Astrocyte of the cerebellum (primary cell): ENCODE measurements at places on chromosomes 3 and 15.

- no peak for DNase-seq
These were observed 143.3 kb downstream of the EPHA3 start for GRCh38 chr3:89250742-89251141.

GRCh38 chr3:190005343-190006113, 115.2 kb downstream of the P3H2 start:
- DNase-seq: no peak

GRCh38 chr3:192422321-192422996, 304.9 kb downstream of the FGF12 start:
- peak; percentile 44 for DNase-seq

DNA sequence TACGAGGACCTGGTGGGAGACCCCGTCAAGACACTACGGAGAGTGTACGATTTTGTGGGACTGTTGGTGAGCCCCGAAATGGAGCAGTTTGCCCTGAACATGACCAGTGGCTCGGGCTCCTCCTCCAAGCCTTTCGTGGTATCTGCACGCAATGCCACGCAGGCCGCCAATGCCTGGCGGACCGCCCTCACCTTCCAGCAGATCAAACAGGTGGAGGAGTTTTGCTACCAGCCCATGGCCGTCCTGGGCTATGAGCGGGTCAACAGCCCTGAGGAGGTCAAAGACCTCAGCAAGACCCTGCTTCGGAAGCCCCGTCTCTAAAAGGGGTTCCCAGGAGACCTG, 2.5 kb downstream of the CHST2 start:
- no peak for DNase-seq

DNA sequence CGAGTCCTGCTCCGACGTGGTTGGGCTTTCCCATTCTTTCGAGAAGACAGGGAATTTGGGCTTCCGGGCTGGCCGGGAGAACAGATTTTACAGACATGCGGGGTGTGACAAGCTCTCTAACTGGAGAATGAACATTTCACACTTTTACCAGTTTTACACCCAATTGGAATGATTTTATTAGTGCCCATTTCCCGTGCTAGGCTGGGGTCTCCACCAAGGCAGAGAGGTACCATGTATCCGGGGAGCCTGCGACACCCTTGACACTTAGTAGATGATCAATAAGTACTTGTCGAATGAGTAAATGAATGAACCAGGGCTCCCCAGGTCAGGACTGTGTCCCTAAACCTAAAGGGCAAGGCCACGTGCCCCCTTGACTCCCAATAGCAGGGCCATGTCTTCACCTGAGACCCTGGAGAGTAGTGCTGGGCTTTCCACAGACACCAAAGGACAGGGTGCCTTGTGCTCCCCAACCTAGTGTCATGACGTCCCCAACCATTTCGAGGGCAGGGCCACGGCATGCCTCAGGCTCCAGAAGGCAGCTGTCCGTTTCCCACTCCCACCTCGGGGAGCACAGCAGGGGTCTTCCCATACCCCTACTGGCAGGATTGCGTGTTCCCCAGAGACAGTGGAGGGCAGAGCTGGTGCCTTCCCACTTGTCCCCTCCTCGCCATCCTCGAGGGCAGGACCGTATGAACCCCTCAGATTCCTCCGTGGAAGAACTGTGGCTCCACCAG, 679 bp upstream of the MYD88 start:
- no peak for DNase-seq

DNA sequence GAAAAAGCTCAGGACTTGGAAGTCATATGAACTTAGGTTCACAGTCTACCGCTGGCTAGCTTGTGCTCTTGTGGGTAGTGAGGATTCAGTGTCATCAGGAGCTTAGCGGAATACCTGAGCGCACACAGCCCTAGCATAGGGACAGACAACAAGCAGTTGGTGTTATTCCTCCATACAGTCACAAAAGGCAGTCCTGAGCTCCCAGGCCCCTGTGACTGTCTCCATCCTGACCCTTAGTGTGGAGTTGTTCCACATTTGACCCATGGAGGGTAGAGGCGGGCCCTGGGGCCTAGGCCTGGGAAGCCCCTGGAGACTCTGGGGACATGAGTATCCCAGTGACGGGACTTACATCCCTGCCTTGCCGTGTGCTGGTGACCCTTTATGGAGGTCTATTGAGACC, 131.5 kb upstream of the PLXNA1 start:
- no peak for DNase-seq

- no peak for DNase-seq
These were observed 222.3 kb upstream of the LRRFIP2 start for GRCh38 chr3:37396731-37397130.

GRCh38 chr3:15646851-15647511, 45.4 kb downstream of the BTD start:
- DNase-seq: peak; percentile 99

DNA sequence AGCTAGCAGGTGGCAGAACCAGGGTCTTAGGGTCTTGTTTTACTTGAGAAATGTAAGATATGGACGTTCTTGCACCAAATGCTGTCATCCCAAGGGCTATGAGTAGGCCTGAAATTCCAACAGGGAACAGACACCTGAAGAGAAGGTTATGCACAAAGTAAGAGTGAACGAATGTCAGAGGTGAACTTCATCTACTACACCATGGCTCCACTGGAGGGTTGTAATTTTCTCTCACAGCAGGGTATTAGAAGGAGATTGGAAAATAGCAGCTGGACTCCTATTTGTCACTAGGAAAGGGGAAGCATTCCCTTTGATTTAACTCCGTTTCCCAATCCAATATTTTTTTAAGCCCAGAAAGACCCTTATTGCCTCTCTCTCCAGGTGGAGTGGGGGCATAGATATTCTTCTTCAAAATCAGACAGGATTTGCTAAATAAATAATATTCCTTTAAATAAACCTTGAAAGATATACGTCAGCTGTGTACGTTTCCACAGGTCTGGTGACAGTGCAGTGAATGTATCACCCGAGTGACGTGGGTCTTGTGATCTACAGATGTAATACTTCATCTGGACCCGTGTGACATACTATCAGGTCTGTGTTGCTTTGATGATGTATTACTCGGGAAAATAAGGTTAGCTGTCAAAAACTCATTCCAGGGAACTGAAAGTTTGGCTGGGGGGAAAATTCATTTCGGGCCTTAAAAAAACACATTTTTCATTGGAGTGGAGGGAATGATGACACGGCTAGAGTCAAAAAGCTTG, 302.6 kb downstream of the CHL1 start:
- DNase-seq: no peak

DNA sequence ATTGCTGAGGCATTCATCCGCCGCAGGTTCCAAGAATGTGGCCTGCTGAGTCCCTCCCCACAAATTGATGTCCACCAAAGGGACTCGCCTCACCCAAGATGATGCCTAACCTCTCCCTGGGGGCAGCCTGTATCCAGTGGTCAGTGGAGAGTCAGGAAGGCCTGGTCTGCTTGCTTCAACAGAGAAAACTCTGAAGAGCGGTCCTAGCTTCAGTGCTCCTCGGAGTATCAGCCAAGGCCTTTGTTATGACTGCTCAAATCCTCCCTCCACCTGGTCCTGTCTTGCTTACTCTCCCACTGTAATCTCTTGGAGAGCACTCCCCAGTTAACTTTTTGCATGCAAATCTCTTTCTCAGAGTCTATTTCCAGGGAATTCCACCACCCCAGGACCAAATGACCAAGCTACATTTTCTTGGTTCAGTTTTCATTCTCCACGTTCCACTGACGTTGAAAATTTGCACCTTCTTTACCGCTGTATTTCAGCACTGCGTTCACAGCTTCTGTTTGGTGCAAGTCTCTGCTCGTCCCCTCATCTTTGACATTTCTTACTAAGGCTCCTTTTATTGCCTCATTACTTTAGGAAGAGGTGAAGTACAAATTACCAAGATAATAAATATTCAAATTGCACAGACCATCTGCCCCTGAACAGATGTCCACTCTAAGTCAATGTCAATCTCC, 22.3 kb downstream of the CMTM7 start:
- no peak for DNase-seq

- no peak for DNase-seq
These were observed 154.9 kb downstream of the EBLN2 start for GRCh38 chr3:73216310-73216709.

- DNase-seq: no peak
These were observed 24.9 kb downstream of the AP4E1 start for GRCh38 chr15:50933341-50933740.

GRCh38 chr15:62770752-62771151, 271.8 kb upstream of the TPM1 start:
- DNase-seq: peak; percentile 57

DNA sequence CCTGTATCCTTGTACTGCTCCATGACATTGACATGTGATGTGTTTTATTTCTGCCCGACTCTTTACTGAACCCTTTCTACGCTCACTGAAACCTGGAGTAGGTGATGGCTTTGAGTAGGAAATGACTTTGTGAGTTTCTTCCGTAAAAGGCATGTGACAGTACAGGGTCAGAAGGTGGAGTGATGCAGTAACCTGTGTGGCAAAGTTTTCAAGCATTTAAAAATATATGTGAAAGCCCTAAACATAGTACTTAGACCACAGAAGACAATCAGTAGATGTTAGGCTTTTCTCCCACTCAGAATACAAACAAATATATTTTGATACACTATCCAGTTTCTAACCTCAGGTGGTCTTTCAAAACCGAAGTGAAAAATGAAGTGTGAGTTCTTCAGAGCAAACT, 31.3 kb upstream of the SACM1L start:
- DNase-seq: no peak

DNA sequence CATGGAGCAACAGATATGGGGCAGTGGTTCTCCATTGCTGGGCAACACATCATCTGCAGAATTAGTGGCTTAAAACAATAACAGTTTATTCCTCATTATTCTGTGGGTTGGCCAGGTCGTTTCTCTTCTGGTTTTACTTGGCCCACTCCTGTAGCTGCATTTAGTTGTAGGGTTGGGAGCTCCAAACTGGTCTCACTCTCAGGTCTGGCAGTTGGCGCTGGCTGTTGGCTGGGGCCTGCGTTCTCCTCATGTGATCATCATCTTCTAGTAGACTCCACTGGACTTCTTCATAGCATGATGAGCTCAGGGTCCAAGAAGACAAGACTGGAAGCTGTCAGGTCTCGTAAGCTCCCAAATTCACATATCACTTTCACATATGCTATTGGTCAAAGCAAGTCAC, 91.9 kb downstream of the EPHB1 start:
- no peak for DNase-seq

GRCh38 chr3:131925571-131925970, 109.2 kb downstream of the CPNE4 start:
- no peak for DNase-seq

DNA sequence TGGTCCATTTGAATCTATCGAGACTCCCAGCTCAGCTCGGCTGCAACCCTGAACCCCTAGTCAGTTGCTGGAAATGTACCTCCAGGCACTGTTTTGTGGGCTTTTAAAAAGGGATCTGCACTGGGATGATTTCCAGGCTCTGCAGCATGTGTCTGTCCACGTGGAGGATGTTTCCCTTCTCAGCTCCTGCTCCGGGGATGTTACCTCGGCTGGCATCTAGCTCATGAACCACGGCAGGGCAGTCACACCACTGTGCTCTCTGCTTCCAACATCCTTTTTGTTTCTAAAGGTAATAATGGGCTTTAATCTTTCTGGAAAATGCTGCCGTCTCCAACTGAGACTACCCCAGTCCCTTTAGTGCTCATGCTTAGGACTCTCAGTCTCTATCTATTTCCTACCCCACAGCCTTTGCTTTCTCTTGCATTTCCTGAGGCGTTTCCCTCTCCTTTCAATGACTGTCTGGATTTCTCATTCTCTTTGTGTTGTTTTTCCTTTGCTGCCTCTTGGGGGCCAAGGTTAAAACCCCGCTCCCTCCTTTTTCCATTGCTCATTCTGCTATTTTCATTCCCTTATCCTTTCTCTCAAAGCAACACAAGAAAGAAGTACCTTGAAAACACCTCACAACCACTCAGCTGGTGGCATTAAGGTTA, 42.9 kb upstream of the AKAP13 start:
- DNase-seq: no peak

DNA sequence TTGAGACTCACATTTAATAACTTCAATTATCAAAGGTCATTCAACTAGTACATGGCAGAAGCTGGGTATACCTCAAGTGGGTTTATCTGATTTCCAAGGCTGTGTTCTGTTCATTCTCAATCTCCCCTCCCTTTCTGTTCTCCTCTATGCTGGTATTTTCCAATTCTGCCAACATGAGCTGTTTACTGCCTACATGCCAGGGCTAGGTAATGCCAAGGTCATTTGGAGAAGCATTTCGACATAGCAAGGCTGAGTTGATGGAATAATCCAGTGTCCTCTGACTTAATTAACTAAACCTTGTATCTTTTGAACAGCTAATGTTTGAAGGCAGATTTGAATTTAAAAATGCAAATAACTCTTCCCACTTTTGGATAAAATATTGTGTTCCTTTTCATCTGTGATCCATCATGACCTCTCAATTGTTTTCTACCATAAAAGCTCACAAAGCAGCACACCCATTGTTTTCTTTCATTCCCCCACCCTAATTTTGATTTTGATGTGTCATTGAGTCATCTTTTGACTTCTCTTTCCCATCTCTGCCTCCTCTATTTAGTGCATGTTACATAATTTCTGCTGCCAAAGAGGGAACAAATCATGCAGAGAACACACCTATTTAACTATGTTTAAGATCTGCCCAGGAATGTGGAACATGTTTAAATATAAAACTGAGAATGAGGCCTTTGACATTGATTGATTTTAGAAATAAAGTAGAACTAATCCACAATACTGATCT, 308.8 kb upstream of the NR2E3 start:
- no peak for DNase-seq

DNA sequence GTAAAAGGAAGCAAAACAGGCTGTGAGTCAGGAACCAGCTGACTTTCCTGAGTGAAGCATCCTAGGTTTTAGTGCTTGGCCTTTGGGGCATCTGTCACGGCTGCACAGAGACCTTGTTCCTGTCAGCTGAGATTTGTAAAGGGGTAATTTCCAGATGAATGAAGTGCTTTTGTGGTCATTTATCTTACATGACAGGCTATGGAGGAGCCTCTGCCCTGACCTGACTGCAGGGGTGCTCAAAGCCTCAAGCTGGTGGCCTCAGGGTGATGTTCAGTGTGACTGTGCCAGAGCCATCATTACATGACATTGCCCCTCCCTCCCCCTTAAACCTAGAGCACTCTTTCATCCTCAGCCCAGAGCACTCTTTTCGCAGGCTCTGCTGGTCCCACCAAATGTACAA, 132.5 kb downstream of the ARNT2 start:
- no peak for DNase-seq

DNA sequence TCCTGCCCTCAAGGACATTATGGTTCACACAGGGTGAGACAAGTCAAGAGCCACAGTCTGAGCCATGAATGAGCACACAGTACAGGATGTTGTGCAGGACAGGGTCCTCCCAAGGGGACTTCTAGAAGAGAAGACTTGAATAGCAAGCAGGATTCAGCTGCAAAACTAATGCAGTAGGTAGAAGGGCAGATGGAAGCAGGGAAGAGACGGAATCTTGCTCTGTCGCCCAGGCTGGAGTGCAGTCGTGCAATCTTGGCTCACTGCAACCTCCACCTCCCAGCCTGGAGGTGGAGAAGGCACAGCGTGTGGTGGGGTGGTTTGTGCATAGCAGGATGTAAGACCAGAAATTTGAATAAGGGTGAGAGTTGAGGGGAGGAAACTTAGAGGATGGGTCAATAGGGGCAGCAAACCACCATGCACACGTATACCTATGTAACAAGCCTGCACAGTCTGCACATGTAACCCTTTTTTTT, 8.0 kb downstream of the BCL2L10 start:
- no peak for DNase-seq

- DNase-seq: peak; percentile 64
These were observed 165.2 kb upstream of the UMPS start for GRCh38 chr3:124565013-124565412.

- DNase-seq: no peak
These were observed 61.4 kb downstream of the FRMD4B start for GRCh38 chr3:69324362-69325025.

GRCh38 chr3:100759159-100759558, 49.9 kb downstream of the TFG start:
- DNase-seq: no peak
